Activated CD8-positive, alpha-beta memory T cell treated with anti-CD3 and anti-CD28 coated beads, Interleukin-2, amount 10 ng/mL, durations not matched to agents 7 days and 5 days (primary cell): ENCODE measurements at places on chromosomes 2 and 18.

DNA sequence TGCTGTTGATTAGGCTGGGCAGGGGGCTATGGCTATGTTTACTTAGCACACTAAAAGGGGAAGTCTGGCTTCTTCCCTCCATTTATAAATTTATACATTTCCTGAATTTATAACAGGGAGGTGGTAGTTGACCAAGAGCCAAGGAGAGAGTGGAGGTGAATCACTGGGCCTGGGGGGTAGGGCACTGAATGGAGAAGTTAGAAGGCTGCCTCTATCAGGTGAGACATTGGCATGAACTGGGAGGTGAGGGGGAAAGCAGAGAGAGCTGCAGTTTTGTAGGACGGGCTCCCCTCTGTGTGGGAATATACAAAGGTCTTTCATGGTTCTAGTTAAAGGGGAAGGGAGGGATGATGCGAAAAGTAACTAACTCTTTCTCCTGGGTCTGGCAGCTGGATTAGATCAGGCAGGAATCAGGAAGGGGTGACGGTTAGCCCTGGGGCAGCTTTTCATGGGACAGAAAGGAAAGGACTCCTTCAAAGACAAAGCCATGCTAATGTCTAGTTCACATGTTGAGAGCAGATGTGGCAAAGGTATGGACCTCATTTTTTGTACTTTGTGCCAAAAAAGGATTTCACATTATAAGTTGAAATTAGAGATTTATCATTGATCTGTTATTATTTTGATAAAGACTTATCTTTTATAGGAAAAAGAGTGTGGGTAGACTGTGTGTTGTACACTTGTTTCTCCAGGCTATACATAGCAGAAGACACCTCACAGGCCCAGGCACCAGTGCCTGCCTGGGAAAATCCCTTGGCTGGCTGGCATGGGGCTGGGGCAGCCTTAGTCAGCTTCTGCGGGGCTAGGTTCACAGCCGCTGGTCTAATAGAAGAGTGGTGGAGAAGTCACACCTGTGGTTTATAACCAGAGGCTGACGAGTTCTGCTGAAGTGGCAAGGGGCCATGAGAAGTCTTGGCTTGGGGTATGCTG lies 158.7 kb downstream of the CLIP4 start:
- DNase-seq: no peak

- no peak for DNase-seq
These were observed 8.4 kb downstream of the PTPRM start for GRCh38 chr18:7575465-7576028.

- no peak for DNase-seq
These were observed 1287.6 kb upstream of the ZEB2 start for GRCh38 chr2:145807554-145807953.

- no peak for DNase-seq
These were observed 63.0 kb upstream of the MSH2 start for GRCh38 chr2:47339745-47340541.

DNA sequence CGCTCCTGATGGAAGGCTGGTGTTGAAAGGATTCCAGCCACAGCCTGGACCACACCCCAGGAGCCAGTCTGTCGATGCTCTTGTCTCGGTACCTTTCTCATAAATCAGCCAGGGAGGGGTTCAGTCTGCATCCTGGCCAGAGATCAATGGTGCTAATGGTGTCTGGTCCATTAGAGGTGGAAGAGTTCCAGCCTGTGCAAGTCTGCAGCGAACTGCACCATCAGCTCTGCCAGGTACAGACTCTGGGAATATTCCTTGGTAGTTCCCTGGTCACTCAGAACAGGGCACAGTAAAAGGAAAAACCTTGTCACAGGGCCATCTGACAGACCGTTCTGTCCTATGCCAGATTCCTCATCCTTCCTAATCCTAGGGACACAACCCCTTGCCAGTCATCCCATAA lies 164.3 kb downstream of the MTCL1 start:
- no peak for DNase-seq

DNA sequence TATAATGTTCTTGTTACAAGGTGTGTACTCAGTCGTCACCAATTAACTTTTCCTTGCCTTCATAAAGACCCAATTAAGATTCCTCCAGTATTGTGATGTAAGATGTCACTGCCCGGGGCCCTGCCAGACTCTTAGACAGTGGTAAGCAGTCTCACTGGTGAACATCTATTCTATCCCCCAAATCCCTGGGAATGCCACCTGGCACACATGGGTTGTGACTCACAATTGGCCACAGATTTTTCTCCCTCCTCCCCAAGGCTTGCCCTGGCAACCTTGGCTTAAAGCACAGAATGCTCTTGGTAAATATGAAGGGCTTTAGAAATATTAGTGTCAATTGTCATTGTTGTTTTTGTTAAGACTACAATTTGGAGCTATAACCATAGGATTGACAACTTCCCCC lies 287.9 kb downstream of the ETAA1 start:
- no peak for DNase-seq

DNA sequence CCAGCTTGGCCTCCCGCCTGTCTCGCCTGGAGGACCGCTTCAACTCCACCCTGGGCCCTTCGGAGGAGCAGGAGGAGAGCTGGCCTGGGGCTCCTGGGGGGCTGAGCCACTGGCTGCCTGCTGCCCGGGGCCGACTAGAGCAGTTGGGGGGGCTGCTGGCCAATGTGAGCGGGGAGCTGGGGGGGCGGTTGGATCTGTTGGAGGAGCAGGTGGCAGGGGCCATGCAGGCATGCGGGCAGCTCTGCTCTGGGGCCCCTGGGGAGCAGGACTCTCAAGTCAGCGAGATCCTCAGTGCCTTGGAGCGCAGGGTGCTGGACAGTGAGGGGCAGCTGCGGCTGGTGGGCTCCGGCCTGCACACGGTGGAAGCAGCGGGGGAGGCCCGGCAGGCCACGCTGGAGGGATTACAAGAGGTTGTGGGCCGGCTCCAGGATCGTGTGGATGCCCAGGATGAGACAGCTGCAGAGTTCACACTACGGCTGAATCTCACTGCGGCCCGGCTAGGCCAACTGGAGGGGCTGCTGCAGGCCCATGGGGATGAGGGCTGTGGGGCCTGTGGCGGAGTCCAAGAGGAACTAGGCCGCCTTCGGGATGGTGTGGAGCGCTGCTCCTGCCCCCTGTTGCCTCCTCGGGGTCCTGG lies 3.7 kb upstream of the KHK start:
- no peak for DNase-seq

GRCh38 chr2:201661366-201661765 lies 18.1 kb upstream of the TMEM237 start:
- no peak for DNase-seq

DNA sequence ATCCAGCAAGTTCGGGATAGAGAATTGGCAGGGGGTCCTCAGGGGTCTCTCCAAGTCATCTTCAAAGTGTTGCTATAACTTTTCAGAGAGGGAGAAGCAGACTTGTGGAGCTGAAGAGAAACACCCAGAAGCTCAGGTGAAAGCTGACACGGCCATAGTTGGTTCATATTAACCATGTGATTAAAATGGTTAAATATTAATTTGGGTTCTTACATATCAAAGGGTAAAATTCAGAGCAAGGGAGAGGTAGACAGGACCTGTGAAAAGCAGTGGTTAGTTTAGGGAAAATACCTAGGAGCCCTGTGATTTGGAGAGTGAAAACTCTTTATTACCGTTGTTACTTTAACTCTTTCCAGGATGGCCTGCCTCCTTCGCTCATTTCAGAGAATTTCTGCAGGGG lies at the start of gene UGT1A6:
TSS of gene UGT1A6 (plus strand) at position 243 of the 400 bp plus-strand sequence. CDS start at position 358, 115 bp downstream.
- DNase-seq: no peak
